ENCODE measurements at places on chromosomes 3 and 15. TPM values are rescaled to one million over a fixed set of nuclear protein-coding genes. Genes with fewer than 3 reads are reported as not detected.

HRG gene
- not detected for polyA plus RNA-seq

ZNF620 gene
- 1.9 TPM for polyA plus RNA-seq

FBXO22 gene
- polyA plus RNA-seq = 10.2 TPM

FMN1 gene
- polyA plus RNA-seq = 0.83 TPM

CNTN3 gene
- 0.30 TPM for polyA plus RNA-seq

TTLL13 gene
- 0.03 TPM for polyA plus RNA-seq

PLCH1 gene
- 0.04 TPM for polyA plus RNA-seq

EPHA3 gene
- 0.15 TPM for polyA plus RNA-seq

DNA sequence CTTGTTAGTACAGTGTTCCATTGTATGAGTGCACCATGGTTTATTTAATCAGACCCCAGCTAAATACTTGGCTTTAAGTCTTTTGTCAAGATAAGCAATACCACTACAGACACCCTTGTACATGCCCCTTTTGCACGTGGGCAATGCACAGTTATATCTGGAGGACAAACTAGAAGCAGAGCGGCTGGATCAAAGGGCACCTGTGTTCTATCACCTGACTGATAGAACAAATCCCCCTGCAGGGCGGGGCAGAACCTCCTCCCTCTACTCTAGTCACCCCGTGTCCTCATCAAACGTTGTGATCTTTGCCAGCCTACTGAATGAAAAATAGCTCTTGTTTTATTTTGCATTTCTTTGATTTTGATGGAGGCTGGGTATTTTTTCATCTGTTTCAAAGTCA, 314.9 kb downstream of the TLE3 start:
- no peaks in the 10 kb centered on the region for H3K36me3 ChIP-seq
- no peaks in the 10 kb centered on the region for H3K4me1 ChIP-seq
- no peak for DNase-seq
- no peak overlapping the region for H3K4me3 ChIP-seq
- H3K27ac ChIP-seq = no peak overlapping the region

DNA sequence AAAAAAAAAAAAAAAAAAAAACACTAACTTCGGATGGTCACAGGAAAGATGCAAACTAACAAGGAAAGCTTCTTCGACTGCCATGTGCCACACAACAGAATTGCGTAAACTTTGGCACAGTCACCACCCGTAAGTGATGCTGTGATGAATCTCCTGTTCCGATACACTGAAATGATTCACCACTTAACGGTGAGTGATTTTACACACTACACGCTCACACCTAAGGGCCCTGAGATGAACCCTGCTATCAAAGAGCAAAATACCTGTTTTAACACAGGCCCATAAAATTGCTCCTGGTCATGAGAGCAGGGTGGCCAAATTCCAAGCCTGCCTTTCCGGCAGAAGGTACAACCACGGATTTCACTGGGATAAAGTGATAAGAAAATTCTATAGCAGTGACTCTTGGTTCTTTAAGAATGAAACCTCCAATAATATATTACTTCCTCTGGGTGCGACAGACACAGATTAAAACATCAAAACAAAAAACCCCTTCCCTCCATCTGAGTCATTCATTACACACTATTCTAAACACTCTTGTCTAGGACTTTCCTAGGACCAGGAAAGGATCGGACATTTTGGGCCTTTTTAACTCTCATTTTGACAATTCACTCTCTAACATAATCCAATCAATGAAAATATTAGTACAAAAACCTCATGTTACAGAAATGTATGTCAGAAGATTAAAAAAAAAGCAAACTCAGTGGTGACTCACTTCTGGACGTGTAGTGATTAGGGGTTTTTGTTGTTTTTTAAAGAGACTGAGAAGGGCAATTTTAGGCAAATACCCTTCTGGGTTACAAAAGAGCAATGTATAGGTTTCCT, 28.3 kb downstream of the LRIG1 start:
- H3K4me1 ChIP-seq = peaks cover 19% of the 10 kb centered on the region
- H3K4me3 ChIP-seq = no peak overlapping the region
- no peak overlapping the region for H3K27ac ChIP-seq
- no peaks in the 10 kb centered on the region for H3K27me3 ChIP-seq

DNA sequence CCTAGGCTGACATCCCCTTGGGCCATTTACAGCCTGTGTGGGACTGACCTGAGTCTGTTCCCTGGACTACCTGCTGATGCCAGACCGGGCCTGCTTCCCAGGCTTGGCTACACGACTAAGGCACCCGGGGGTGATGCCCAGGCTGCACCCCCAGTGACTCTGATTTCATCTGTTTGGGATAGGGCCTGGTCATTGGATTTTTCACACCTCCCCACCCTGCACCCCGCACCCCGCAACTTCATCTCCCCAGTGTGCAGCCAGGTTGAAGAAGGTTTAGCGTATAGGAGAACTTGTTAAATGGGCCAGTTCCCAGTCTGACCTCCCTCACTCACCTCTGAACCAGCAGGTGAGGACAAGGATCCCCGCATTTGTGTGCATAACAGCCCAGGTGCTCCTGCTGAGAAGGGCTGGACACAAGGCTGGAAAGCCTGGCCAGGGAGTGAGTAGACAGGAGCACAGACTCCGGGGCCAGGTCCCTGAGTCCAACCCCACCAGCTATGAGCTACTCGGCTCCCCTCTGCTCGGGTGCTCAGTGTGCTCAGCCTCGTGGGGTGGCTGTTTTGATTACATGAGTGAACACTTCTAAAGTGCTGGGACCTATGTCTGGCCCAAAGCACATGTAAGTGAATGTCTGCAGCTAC, 18.5 kb downstream of the SLC6A20 start:
- no peaks in the 10 kb centered on the region for H3K36me3 ChIP-seq
- H3K27me3 ChIP-seq = no peaks in the 10 kb centered on the region
- H3K27ac ChIP-seq = no peak overlapping the region
- no peaks in the 10 kb centered on the region for H3K4me1 ChIP-seq
- no peak overlapping the region for H3K4me3 ChIP-seq

GRCh38 chr3:119594066-119594465, 3.6 kb upstream of the PLA1A start:
- H3K36me3 ChIP-seq = no peaks in the 10 kb centered on the region
- no peak overlapping the region for H3K4me3 ChIP-seq
- H3K27me3 ChIP-seq = no peaks in the 10 kb centered on the region
- no peak for DNase-seq
- no peak overlapping the region for H3K27ac ChIP-seq

GRCh38 chr15:62362608-62363007, 197.5 kb upstream of the C2CD4B start:
- no peaks in the 10 kb centered on the region for H3K4me1 ChIP-seq
- no peak for DNase-seq
- no peaks in the 10 kb centered on the region for H3K27me3 ChIP-seq
- H3K36me3 ChIP-seq = no peaks in the 10 kb centered on the region
- H3K27ac ChIP-seq = no peak overlapping the region

GRCh38 chr3:53534216-53534615, 39.8 kb downstream of the CACNA1D start:
- H3K36me3 ChIP-seq = no peaks in the 10 kb centered on the region
- no peaks in the 10 kb centered on the region for H3K4me1 ChIP-seq
- no peaks in the 10 kb centered on the region for H3K27me3 ChIP-seq
- H3K27ac ChIP-seq = no peak overlapping the region

GRCh38 chr15:36844534-36844998, 255.8 kb downstream of the MEIS2 start:
- no peak overlapping the region for H3K27ac ChIP-seq
- no peaks in the 10 kb centered on the region for H3K4me1 ChIP-seq
- no peaks in the 10 kb centered on the region for H3K36me3 ChIP-seq

DNA sequence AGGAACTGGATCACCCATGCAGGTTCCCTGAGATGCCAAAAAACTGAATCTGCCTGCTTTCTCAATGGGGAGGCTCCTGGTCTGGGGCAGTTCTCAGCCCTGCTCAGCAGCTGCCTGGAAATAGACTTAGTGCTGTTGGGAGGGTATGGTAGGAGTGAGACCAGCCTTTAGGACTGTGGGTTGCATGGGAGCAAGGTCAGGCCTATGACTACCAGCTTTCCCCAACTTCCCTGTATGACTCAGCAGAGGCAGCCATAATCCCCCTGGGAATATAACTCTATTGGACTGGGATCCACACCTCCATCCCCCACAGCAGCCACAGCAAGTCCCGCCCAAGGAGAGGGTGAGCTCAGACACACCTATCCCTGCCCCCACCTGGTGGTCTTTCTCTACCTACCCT, 87.0 kb downstream of the CFAP44 start:
- H3K4me3 ChIP-seq = no peak overlapping the region
- H3K36me3 ChIP-seq = no peaks in the 10 kb centered on the region
- H3K27me3 ChIP-seq = no peaks in the 10 kb centered on the region

GRCh38 chr15:57596978-57597377, 5.3 kb downstream of the MYZAP start:
- peaks cover 3% of the 10 kb centered on the region for H3K27me3 ChIP-seq
- H3K27ac ChIP-seq = peak overlapping the region; percentile 85
- no peaks in the 10 kb centered on the region for H3K36me3 ChIP-seq

DNA sequence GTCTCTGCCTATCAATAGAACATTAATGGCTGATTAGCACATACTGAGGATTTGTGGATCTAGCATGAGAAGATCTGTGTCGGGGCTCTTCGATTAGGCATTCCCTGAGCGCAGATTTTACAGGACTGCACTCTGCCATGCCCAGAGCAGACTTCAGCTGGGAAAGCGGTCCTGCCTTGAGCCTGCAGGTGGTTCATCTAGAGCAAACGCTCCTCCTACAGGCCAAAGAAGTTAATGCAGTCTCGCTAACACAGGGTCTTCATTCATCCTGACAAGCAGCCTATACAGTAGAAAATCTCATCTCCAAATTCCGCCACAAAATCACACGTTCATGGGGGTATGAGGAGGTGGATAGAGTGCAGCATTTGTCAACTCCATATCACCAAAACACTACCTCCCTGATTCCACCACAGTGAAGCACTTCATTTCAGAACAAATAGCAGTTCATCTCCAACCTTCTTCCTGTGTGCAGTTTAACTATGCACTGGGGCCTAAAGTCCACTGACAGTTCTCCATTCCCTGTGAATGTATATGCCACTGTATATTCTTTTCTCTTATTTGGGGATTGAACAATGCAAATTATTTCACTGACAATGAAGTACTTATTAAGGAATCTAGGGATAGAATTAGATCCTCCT, 405.8 kb downstream of the IGSF11 start:
- no peaks in the 10 kb centered on the region for H3K36me3 ChIP-seq
- DNase-seq = no peak
- no peaks in the 10 kb centered on the region for H3K4me1 ChIP-seq
- no peak overlapping the region for H3K27ac ChIP-seq

GRCh38 chr3:43884581-43884980, 193.8 kb downstream of the ABHD5 start:
- no peaks in the 10 kb centered on the region for H3K27me3 ChIP-seq
- no peak overlapping the region for H3K27ac ChIP-seq
- H3K4me1 ChIP-seq = no peaks in the 10 kb centered on the region
- no peak overlapping the region for H3K4me3 ChIP-seq
- DNase-seq = peak; percentile 59

- no peaks in the 10 kb centered on the region for H3K27me3 ChIP-seq
- H3K4me1 ChIP-seq = peaks cover 45% of the 10 kb centered on the region
- peaks cover 94% of the 10 kb centered on the region for H3K36me3 ChIP-seq
- DNase-seq = no peak
- H3K4me3 ChIP-seq = no peak overlapping the region
These were observed 6.3 kb downstream of the EIF4A2 start for GRCh38 chr3:186789554-186790260.

DNA sequence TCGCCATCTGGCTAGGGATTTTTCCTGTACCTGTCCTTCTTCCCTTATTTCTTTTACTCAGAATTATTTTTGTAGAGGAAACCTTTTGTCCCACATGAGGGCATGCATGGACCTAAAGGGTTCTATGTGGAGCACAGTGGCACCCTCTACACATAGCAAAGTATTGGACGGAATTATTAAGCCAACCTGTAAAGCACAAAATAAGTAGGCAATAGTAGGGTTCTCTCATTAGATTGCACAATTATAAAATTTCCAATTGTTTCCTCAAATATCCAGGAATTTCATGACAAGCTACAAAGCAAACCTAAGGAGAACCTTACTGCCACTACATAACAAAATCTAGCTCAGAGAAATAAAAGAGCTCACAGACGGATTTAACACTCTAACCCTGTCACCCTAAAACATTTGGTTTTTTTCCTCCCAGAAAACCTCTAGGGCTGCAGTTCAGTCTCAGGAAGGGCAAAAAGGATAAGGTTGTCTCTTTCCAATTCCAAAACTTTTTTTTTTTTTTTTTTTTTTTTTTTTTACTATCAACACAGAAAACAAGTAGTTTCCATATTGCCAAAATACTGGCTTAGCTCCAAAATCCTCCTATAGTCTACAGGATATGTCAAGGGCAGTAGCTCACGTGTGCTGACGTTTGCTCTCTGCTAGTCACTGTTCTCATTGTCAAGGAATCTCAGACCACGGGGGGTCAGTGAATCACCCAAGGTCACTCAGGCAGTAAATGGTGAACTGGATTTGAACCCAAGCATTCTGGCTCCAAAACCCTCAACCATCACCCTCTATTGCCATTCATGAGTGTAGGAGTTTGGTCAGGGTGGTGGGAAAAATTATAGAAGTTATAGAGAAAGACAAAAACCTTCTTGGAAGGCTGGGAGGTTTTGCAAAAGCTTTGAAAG, 52.3 kb downstream of the NCEH1 start:
- no peaks in the 10 kb centered on the region for H3K27me3 ChIP-seq
- H3K36me3 ChIP-seq = no peaks in the 10 kb centered on the region
- no peak overlapping the region for H3K27ac ChIP-seq

DNA sequence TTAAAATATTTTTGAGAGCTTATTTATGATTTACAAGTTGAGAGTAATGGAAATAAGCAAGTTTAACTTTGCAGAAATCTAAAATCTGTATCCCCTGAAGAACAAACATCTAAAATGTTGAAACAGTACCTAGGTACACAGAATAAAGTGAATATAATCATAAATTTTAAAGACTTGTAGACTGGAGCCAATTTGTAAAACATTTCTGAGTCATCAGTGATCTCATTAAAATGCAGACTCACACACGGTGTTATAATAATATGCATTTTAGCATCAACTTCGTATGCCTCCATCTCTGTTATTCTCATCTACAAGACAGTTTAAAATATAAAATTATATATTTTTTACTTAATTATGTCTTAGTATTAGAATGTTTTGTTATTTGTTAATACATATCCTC, 399.5 kb upstream of the GOLIM4 start:
- H3K27me3 ChIP-seq = no peaks in the 10 kb centered on the region
- DNase-seq = no peak
- H3K27ac ChIP-seq = no peak overlapping the region
- no peaks in the 10 kb centered on the region for H3K36me3 ChIP-seq
